Cortex of kidney (tissue), 1 donor: ENCODE measurements at places on chromosomes 3 and 15.

DNA sequence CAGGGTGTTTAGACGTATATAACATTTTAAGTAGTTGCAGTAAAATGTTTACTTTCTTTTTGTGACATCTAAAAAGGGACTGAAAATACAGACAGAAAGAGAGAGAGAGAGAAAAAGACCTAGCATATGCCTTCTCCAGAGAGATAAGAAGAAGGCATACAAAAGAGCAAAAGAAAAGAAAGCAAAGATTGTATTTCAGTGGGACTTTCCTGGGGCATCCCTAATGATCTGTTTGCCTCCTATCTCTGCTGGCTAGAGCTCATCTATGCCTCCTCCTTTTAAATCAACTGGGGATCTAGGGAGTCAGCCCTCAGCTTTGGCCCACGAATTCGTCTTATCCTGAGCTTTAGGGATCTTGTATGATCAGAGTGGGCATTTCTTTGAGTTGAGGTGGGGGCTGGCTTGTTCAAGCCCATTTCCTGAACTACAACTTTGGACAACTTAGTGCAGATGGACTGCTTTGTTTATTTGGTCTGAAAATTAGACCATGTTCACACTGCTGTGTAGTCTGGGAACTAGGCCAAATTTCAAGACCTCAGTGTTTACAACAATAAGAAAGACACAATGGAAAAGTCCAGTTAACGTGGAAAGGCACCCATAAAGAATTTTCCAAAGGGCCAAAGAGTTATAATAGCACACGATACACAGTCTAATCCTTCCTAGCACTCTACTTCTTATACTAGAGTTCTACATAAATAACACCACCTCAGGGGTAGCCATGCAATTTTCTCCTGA, 61.0 kb downstream of the ATP8B4 start:
- no peak for DNase-seq

- no peak for DNase-seq
Observed at GRCh38 chr3:75938921-75939320, 153.6 kb upstream of the ZNF717 start.

DNA sequence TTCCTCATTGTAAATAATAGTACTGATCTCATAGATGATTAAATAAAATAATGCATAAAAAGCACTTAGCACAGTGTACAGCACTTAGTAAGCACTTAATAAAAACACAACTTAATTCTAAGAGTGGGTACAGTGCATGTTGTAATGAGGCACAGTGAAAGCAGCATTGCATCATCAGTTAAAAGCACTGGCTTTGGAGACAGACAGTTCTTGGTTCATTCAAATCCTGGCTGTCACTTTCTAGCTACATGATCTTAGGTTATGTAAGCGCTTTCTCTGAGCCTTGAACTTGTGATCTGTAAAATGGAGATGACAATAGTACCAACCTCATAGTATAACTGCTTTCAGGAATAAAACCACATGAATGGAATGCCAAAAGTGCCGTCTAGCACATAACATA, 151.5 kb downstream of the DPH6 start:
- DNase-seq = no peak

GRCh38 chr3:4475804-4476203, 8.7 kb upstream of the SUMF1 start:
- no peak for DNase-seq

- DNase-seq = no peak
Observed at GRCh38 chr3:38383156-38383875, 36.7 kb downstream of the XYLB start.

GRCh38 chr15:85743392-85744055, 51.2 kb downstream of the KLHL25 start:
- DNase-seq = no peak

GRCh38 chr15:93488296-93488713, 399.3 kb upstream of the RGMA start:
- no peak for DNase-seq

GRCh38 chr15:52251144-52251860, 44.3 kb downstream of the MYO5C start:
- DNase-seq = no peak

DNA sequence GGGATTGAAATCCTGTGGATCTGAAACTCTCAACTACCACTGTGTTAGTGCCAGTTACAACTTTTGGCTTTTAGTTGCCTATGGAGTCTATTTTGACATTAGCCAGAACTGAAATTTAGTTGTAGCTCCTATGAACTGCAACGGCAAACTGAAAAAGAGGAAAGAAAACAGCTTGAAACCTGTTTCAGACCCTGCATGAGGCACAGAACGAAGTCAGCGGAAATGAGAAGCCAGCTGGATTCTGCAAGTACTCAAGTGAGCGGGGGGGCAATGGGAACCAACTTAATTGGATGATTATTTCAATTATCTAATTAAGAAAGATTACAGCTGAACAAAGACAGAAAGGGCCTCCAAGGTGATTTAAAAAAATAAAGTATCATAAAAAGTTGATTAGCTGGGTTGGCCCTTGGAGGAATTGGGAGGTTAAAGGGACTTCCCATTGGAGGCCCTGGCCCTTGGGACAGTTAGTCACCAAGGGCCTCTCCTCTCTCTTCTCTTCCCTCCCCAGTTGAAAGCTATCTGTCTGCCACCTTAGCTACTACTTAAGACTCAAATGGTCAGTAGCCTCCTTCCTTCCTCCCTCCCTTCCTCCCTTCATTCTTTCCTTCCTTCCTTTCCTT, 352.1 kb downstream of the SHQ1 start:
- no peak for DNase-seq

DNA sequence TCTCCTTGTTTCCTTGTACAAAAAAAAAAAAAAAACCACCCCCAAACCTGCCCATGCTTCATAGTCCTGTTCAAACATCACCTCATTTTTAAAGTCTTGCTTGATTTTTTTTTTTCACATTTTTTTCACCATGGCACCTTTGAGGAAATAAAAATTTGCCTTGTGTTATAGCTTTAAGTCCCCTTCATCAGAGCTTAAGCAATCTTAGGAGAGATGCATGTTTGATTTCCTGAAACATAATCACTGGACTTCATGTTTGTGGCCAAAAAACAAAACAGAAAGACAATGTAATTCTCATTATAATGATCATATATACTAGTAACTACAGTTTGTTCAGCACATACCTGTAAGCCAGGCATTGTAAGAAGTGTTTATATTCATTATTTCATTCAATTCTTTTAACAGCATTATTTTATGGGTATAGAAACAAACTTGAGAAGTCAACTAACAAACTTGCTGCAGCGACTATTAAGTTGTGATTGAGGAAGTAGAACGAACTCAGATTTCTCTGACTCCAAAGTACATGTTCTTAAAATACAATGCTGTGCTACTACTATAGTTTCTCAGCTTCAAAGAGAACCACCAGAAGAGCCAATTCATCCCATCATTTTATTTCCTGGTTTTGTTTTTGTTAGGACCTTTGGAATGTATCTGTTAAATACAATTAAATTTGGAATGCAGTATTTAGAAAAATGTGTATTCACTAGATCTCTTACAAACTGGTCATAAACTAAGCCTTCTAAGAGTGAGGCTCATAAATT, 203.8 kb downstream of the TCF12 start:
- no peak for DNase-seq

DNA sequence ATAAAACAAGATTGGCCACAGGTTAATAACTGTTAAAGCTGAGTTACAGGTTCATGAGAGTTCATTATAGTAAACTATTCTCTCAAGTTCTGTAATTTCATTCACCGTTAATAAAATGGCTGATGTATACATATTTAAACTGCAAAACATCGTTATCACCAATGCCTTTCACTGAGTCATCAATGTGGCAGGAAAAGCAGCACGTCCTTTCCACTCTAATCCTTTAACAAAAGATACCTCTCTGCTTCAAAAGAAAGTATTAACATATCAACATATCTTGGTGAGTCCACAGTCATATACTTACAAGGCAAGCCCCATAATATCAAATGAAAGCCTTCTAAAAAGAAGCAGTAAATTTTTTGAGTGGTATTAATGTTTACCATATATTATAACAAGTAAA, 54.5 kb downstream of the UACA start:
- no peak for DNase-seq

GRCh38 chr3:58604031-58604430, 26.8 kb upstream of the FAM107A start:
- DNase-seq = no peak

- DNase-seq = no peak
Observed at GRCh38 chr3:52181543-52181942, 16.4 kb upstream of the ALAS1 start.

DNA sequence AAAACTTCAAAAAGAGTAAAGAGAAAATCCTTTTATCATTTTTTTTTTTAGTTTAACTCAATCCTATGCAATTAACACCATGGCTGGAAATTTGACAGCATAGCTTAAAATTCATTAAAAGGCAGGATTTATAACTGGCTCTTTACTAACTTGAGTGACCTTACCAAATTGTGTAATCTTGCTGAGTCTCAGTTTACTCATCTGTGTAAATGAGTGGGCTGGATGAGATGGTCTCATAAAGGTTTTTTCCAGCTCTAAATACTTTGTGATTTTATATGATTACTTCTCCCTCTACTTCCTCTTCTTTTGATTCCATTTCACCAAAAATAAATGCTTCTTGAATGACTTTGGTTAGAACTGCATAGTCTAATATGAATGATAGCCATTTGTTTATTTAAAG, 234.9 kb upstream of the SATB1 start:
- DNase-seq = no peak

DNA sequence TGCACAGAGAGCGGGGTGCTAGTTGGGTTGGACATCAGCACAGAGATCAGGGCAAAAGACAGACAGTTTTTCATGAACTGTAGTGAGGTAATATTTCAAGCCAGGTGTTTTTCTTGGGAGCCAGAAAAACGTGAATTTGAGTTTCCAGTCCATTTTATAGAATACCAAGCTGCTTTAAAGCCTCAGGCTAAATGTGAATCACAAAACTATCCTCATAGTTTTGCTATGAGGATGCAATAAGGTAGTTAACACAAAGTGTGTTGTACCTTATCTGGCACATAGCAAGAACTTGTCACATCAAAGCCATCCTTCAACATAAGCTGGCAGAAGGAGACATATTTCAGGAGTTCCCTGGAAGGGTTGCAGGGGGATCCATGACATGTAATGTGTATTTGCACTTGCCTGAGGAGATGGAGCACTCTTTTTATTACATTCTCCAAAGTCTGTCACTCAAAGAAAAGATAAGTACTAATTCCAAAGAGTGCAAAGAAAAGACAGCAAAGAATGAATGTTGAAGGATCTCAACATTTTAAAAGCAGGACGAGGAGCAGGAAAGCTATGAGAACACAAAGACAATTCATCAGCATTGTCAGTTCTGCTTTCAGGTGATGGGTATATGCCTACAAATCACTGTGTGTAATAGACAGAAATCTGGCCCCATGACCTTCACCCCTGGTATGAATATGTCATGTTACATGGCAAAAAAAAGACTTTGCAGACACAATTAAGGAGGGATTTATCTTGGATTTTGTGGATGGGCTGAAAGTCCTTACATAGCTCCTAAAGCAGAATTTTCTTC, 1046.4 kb downstream of the NTRK3 start:
- DNase-seq = no peak

DNA sequence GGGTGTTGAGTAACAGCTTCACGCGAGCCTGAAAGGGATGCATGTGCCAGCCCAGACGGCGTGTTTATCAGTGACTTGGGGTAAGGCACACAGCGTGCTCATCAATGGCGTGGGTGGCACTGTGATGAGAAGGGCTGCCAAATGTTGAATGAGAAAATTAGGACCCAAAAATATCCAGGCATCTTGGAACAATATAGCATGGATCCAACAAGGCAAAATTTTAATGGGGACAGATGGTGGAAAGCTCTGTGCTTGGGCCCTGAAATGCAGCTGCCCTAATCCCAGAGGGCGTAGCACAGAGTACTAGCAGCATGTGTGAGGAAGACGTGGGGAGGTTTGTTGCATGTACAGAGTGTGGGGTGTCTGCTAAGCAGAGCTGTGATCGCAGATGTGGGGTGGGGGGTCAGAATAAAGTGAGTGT, 48.9 kb downstream of the SSUH2 start:
- DNase-seq = no peak

GRCh38 chr3:154766765-154767503, 313.2 kb upstream of the MME start:
- no peak for DNase-seq

DNA sequence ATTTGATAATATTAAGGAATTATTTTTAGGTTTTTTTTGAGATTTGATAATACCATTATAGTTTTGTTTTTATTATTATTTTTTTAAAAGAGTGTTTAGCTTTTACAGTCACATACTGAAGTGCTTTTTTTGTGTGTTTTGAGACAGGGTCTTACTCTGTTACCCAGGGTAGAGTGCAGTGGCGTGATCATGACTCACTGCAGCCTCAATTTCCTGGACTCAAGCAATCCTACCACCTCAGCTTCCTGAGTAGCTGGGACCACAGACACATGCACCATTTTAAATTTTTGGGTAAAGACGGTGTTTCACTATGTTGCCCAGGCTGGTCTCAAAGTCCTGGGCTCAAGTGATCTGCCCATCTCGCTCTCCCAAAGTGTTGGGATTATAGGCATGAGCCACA, 73.0 kb downstream of the SUMF1 start:
- no peak for DNase-seq

GRCh38 chr3:85979034-85979433, 1011.9 kb downstream of the VGLL3 start:
- no peak for DNase-seq

DNA sequence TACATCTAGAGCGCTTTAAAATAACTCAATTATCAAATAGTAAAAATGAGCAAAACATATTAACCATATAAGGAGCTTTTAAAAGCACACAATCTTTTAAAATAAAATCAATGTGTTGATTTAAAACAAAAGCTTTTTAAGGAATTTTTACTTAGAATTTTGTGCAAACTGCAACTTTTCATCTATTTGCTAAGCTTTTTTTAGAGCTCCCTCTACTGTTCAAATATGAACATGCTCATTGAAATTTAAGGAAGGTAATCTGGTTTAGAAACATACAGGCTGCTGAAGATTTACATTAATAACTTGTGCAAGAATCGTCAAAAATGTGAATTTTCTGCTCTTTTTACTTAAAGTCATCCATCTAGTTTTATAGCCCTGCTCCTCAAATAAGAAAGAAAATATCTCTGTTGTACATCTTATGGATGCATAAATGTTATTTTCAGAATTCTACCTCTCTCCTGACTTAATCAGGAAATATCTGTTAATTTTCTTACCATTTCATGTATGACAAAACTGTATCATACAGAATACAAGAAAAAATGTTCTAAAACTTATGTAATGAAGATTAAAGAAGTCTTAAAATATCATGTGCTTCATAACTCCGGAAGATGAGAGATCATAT, 469.4 kb upstream of the ROBO2 start:
- DNase-seq = no peak

- no peak for DNase-seq
Observed at GRCh38 chr15:58503139-58504027, 71.6 kb downstream of the LIPC start.

- DNase-seq = no peak
Observed at GRCh38 chr3:60080648-60081047, 1030.8 kb upstream of the CFAP20DC start.

GRCh38 chr3:46901591-46902187, 24.2 kb downstream of the PTH1R start:
- DNase-seq = no peak

DNA sequence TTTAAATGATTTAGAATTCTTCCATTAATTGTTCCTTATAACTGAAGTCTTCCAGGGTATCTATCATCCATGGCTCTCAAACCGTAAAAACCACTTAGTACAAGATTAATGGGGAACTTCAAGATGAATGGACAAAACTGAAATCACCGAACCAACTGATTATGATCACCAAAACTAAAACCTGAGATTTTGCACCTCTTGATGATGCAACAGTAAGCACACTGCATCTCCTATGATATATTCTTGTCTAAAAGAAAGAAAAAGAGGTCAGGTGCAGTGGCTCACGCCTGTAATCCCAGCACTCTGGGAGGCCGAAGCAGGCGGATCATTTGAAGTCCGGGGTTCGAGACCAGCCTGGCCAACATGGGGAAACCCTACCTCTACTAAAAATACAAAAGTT, 3.6 kb upstream of the ISY1 start:
- no peak for DNase-seq
